ENCODE measurements at places on chromosomes 4 and X. TPM values are rescaled to one million over a fixed set of nuclear protein-coding genes. Genes with fewer than 3 reads are reported as not detected.

DNA sequence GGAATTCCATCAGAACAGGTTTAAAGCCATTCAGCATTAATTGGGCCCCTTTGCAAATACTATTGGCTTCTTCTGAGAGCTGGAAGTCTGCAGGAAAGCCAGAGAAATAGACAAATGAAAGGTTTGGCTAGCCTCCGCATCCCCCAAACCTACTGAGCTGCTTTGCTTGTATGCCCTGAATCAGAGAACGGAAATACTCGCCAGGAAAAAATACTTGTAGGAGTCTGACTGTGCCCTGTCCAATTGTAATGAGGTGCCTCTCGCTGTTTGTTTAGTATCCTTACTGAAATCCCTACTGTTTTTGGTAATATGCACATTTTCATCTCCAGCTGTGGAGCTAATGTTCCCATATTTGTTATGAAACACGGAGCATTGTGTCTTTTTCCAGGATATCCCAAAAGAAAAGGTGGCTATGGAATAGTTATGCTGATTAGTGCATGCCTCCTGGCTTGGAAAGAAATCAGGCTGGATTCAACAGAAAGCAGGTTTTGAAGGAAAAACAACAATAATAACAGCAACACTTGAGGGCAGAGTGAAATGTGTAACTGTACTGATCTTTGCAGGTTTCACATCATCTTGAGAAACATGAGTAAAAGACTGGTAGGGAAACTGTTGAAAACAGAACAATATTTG, 50.7 kb upstream of the NLGN4X start:
- no peak overlapping the region for H3K27ac ChIP-seq
- DNase-seq: no peak
- no peaks in the 10 kb centered on the region for H3K4me1 ChIP-seq
- H3K4me3 ChIP-seq: no peak overlapping the region

DNA sequence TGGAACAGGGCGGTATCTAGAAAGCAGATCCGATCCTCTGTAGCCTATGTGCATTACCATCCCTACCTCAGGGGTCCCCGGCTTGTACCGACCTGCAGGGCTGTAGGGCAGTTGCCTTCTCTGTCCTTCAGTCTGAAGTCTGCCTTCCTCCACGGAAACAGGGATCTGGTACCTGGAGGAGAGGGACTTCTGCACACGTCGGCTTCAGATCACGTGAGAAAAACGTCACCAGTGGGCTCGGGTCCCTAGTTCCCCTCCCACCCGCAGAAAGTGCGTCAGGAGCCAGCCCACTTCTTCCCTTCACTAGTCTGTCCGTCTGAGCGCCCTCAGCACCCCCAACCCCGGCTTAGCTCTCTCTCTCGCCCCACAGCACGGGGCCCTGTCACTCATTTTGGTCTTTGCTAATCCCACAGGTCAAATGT, at the start of gene TCEAL5:
Gene TCEAL5 (minus strand): TSS at position 170 of the 422 bp plus-strand sequence. CDS start 2,187 bp downstream, outside the sequence.
- no peaks in the 10 kb centered on the region for H3K36me3 ChIP-seq
- peaks cover 9% of the 10 kb centered on the region for H3K27me3 ChIP-seq
- no peak within 1 kb of the TSS for H3K4me3 ChIP-seq
- H3K4me1 ChIP-seq: no peaks in the 10 kb centered on the region

NDP gene
- not detected for polyA plus RNA-seq

DNA sequence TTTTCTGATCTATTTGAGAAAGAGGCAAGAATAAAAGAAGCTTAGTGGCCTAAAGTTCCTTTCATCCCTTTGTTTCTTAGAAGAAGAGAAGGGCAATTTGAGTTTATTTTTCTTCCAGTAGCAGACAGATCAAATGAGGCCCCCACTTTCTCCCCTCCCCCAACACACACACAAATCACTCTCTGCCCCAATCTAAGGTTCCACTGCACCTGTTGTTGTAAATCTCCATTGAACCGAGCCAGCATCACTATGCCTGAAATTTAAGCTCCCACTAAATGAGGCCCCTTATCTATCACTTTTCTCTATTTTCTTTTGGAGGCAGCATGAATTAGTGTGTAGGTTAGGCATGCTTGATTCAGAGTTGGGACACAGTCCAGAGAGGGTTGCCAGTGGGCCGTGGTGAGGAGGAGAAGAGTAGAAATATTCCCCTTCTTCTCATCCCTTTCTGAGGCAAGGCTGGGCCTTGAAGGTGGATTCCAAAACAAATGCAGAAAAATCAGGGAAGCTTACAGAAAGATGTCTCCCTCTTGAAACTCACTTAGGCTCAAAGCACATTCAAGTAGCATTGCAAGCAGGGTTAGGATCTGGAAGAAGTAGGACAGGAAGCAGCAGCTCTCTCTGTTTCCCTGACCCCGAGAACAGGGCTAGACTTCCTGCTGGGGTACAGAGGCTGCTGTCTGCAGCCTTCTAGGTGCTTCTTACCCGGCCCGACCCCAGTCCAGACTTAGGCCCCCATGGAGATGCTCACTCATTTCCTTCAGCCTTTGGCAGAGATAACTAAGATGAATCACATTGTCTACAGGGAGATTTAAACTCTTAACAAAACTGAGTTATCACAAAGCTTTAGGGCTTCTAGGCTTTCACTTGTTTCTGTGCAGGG, 70.7 kb downstream of the RASL11B start:
- H3K4me3 ChIP-seq: no peak overlapping the region
- no peaks in the 10 kb centered on the region for H3K27me3 ChIP-seq
- H3K27ac ChIP-seq: no peak overlapping the region
- no peak for DNase-seq
- H3K4me1 ChIP-seq: no peaks in the 10 kb centered on the region
- H3K36me3 ChIP-seq: no peaks in the 10 kb centered on the region

- no peak overlapping the region for H3K4me3 ChIP-seq
- H3K27ac ChIP-seq: no peak overlapping the region
- no peaks in the 10 kb centered on the region for H3K4me1 ChIP-seq
- no peaks in the 10 kb centered on the region for H3K27me3 ChIP-seq
- peaks cover 2% of the 10 kb centered on the region for H3K36me3 ChIP-seq
Observed at GRCh38 chr4:102308032-102308799, 37.1 kb downstream of the SLC39A8 start.

DNA sequence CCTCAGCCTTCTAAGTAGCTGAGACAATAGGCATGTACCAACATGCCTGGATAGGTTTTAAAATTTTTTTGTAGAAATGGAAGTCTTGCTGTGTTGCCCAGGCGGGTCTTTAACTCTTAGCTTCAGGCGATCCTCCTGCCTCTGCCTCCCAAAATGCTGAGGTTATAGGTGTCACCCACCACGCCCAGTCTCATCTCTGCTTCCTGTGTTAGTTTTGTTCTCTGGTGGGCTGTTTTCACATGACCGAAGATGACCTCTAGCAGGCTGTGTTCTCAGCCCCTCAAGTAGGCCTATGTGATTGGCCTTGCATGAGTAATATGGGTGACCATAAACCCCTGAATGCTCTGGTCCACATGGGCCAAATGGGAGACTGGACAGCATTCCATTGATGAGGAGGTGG, 56.8 kb upstream of the MSANTD1 start:
- H3K36me3 ChIP-seq: peaks cover 33% of the 10 kb centered on the region
- H3K4me1 ChIP-seq: peaks cover 43% of the 10 kb centered on the region
- H3K27me3 ChIP-seq: no peaks in the 10 kb centered on the region
- H3K27ac ChIP-seq: no peak overlapping the region
- H3K4me3 ChIP-seq: no peak overlapping the region

DNA sequence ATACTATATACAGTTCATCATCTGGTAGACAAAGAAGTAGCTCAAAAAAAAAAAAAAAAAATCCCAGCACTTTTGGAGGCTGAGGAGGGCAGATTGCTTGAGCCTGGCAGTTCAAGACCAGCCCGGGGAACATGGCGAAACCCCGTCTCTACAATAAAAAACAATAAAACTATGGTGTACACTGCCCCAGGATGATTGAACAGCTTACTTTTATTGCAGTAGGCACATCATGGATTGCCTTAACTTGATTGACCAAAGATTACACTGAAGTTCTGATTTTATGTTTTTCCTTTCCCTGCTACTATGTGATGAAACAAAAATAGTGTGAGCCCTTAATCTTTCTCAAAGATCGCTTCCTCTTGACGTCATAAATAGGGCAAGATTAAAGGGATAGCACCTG, 60.6 kb downstream of the SNX25 start:
- no peak overlapping the region for H3K27ac ChIP-seq
- DNase-seq: no peak
- H3K36me3 ChIP-seq: peaks cover 6% of the 10 kb centered on the region
- H3K4me3 ChIP-seq: no peak overlapping the region
- no peaks in the 10 kb centered on the region for H3K27me3 ChIP-seq

GRCh38 chr4:6340446-6341015, 70.9 kb downstream of the WFS1 start:
- H3K4me3 ChIP-seq: no peak overlapping the region
- no peak for DNase-seq
- H3K27ac ChIP-seq: no peak overlapping the region
- H3K4me1 ChIP-seq: peaks cover 25% of the 10 kb centered on the region
- no peaks in the 10 kb centered on the region for H3K27me3 ChIP-seq

All from CD4-positive, CD25-positive, alpha-beta regulatory T cell (primary cell).